ENCODE measurements at places on chromosomes 3 and 15.

DNA sequence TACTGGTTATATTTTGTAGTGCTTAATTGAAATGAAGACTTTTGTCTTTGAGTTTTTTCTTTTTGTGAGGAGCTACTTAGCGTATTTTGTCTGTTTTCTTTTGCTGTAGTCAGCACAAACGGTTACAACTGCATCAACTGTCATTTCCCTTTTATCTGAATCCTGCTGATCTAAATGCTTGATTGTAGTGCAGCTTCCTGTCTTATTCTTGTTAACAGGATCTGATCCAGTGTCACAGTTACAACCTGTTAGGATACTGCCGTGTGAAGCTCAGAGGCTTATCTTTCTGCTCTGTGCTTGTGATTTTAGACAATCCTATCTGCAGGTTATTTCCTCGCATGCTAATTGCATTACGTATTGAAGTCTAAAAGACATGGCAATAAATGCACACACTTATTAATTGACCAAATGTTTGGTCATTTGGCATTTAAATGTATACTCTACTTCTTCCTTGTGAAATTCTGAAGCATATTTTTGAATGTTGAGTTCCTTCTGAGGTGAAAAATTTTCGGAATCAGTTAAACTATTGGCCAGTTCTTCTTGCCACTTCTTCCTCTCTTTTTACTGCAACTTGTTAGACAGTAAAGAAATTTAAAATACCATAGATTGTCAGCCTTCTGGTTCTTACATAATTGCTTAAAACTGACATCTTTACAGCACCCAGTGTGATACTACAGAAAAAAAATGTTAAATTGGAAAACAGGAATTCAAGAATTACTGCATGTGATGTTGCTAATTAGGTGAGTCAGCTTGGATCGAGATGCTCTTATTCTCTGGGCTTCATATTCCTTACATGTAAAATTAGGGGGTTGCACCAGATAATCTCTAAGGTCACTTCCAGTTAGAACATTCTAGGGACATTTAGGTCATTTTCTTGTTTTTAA, 168.2 kb downstream of the MBNL1 start:
- DNase-seq: no peak

DNA sequence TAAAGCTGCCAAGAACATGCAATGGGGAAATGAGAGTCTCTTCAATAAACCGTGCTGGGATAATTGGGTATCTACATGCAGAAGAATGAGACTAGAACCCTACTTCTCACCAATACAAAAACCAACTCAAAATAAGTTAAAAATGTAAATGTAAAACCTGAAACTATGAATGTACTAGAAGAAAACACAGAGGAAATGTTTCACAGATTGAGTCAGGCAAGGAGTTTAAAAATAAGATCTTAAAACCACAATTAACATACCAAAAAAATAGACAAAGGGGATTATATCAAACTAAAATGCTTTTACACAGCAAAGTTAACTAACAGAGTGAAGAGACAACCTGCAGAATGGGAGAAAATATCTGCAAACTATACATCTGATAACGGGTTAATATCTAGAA, 90.4 kb downstream of the ISL2 start:
- DNase-seq: no peak

DNA sequence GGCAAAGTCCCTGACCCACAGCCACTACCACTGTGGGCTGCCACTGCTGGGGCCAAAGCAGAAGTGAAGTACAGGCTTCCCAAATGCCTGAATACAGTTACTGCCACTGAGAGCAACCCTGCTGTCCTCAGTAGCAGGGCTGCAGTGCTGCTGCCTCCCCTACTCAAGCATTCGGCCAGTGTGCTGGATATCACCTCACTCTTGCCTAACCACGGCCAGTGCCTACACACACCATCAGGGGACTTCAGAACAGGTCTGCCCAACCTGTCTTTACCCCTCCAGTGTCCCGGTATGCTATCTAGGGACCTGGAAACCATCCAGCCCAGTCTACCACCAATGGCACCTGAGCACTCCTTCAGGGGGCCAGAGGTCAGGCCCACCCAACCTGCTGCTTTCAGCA, 261.5 kb upstream of the COL8A1 start:
- no peak for DNase-seq

DNA sequence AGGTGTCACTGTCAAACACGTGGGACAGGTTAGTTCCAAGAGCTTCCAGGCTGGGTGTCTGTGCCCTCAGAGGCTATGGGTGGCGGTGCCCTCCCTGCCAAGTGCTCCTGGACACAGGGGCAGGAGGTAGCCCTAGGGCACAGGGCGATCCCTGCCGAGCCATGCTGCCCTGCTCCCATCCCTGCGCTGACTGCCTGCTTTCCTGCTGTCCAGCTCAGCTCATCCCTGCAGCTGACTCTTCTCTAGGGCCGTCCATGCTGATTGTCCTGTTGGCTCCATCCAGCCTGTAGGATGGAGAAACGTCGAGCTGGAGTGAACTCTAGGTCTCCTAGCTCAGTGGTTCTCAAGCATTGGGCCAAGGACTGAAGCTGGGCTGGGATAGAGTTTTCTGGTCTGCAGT, 3.7 kb downstream of the PDIA5 start:
- DNase-seq: no peak

DNA sequence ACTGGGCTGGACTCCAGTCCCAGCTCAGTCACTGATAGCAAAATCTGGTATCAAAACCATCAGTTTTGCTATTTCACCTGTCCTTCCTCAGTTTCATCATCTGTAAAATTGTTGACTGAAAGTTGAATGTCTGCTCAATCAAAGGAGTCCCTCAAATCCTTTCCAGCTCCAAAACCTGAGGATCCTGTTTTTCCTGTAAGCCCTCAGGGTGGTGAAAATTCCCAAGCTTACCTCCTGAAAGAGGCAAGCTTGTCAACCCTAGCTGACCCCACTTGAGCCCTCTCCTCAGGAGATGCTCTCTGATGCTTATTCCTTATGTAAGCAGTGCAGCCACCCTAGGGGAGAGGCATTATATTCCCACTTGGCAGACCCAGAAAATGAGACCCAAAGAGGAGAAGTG, 82.6 kb downstream of the HMG20A start:
- DNase-seq: no peak

- DNase-seq: no peak
Measured at GRCh38 chr3:150097588-150097890, 126.8 kb upstream of the PFN2 start.

- DNase-seq: no peak
Measured at GRCh38 chr3:195210266-195210973, 60.5 kb downstream of the XXYLT1 start.

DNA sequence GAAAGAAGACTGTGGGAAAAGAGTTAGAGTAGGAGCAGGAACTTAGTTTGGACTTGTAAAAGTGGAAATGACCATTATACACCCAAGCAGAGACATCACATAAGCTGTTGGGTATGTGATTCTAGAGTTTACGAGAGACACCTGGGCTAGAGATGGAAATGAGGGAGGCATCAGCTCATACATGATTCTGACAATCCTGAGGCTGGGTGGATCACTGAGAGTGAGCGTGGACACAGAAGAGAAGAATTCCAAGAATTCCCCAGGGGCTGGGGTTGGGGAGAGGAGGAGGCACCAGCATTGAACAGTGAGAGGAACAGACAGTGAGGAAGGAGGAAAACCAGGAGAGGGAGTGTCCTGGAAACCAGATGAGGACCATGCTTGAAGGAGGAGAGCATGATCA, 113.5 kb downstream of the KCNAB1 start:
- no peak for DNase-seq

DNA sequence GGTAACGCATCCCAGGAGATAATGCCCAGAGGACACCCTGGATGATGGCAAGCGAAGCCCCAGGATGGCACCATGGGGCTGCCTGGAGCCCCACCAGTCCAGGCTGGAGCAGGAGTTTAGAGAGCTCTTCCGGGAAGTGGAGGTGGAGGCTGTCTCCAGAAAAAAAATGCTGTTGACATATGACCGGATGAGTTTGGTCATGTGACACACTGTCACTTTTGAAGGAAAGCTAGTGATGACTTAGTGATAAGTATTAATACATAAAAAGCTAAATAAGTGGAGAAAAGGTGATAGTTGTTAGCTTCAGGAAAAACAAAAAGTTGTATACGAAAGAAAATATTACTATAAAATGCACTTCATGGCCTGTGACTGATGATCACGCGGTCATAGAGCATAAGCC, 20.0 kb upstream of the MYZAP start:
- no peak for DNase-seq

DNA sequence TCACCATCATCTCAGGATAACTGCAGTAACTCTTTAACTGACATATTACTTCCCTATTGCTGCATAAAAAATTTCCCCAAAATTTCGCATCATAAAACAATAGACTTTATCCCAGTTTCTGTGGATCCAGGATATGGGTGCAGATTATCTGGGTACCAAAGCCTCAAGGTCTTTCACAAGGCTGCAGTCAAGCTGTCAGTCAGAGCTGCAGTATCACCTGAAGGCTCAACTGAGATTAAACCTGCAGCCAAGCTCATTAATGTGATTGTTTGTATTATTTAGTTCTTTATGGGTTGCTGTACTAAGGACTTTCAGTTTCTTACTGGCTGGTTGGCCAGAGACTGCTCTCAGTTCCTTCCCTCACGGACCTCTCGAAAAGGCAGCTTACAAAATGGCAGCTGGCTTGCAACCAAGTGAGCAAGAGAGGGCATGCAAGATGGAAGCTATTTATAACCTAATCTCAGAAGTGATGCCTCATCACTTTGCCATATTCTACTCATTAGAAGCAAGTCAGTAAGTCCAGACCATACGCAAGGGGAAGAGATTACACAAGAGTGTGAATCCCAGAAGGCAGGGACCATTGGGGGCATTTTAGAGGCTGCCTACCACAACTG, 54.9 kb downstream of the DCUN1D1 start:
- DNase-seq: no peak

GRCh38 chr15:69298354-69298696, 387 bp upstream of the PAQR5 start:
- DNase-seq: no peak

DNA sequence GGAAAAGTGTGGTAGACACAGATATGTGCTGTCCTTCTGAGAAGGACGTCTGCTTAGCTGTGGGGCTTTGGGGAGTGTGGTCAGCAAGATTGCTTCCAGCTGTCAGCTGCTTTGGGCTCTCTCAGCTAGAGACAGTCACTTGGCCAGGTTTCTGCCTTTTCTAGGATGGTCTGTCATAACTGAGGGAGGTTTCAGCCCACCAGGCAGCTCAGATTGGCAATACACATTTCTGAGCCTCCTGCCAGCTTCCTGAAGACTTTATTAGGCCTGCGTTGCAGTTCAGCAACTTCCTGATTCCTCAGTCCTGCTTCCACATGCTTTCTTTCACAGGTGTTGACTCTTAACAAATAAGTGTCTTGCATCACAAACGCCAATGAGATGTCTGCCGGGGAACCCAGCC, 286.5 kb downstream of the SQOR start:
- DNase-seq: no peak

DNA sequence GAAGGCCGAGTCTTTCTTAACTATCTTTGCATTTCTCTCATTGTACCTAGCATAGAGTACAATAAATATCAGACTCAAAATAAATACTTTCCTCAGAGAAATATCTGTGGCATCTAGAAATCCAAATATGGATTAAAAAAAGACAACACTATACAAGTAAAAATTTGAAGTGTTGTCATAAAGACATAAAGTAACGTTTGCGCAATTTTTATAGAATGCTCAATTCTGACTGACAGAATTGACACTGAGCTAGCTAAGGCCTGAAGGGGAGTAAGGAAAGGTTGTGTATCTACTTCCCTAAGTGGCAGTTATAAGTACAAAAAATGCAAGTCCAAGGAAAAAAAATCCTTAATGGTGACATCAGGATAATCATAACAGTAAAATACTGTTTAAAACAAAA, 1.1 kb downstream of the SEC11A start:
- no peak for DNase-seq

- no peak for DNase-seq
Measured at GRCh38 chr3:139577909-139578308, 38.4 kb upstream of the RBP1 start.

- peak; percentile 25 for DNase-seq
Measured at GRCh38 chr15:41501191-41501917, 7.7 kb downstream of the ITPKA start.

GRCh38 chr3:134381831-134382442, 7.7 kb upstream of the AMOTL2 start:
- DNase-seq: no peak

GRCh38 chr15:40106203-40107161, 2.2 kb downstream of the BMF start:
- DNase-seq: no peak

DNA sequence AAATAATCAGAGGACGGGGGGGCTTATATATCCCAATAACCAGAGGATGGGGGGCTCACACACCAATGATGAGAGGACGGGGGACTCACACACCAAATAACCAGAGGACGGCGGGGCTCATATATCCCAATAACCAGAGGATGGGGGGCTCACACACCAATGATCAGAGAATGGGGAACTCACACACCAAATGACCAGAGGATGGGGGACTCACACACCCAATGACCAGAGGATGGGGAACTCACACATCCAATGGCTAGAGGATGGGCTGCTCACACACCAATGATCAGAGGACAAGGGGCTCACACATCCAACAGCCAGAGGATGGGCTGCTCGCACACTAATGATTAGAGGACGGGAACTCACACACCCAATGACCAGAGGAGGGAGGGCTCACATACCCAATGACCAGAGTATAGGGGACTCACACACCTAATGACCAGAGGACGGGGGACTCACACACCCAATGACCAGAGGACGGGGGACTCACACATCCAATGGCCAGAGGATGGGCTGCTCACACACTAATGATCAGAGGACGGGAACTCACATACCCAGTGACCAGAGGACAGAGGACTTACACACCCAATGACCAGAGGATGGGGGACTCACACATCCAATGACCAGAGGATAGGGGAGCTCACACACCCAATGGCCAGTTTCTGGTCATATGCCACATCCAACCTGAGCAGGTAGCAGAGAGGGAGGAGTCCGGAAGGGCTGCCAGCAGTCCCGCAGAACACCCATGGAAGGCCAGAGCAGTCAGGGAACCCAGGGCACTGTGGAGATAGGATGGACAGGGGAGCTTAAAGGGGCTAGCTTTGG, 10.6 kb downstream of the RAB6B start:
- DNase-seq: no peak

DNA sequence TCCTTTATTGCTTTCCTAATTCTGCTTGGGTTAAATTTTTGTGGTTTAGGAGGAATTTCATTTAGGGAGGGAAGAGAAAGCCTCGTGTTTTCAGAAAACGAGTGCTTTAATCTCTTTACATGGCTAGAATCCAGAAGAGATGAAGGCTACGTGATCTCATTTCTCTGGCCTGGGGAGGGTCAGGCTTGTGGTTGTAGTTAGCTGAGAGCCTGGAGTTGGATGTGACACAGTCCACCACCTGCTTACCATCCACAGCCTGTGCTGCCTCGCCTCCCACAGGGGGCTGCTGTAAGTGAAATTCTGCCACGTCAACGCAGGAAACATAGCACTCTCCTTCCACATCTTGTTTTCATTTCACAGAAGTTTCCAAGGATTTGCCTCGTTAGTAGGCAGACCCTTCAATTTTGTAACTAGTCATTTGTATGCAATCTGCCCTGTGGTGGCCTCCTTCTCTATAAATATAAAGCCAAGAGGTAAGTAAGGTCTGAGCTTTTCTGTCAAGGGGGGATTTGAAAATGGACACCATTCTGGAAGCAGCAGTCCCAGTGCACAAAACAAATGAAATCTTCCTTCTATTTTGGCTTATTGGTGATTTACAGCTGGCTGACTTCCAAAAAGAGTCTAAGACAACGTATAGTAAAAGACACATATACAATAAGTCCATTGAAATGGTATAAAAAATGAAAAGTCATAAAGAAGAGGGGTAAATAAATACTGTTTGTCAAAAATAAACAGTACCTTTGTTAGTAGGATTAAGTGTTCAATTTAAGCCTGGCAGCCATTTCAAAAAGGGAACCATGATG, 3.4 kb downstream of the GXYLT2 start:
- DNase-seq: no peak

- DNase-seq: no peak
Measured at GRCh38 chr15:61025308-61025707, 203.8 kb downstream of the RORA start.
